ENCODE measurements at places on chromosomes 13 and 19.

- DNase-seq = peak; percentile 18
Measured at GRCh38 chr19:10510301-10510802, 6.9 kb downstream of the S1PR5 start.

- no peak for DNase-seq
Measured at GRCh38 chr13:60164234-60164889, 634 bp upstream of the DIAPH3 start.

DNA sequence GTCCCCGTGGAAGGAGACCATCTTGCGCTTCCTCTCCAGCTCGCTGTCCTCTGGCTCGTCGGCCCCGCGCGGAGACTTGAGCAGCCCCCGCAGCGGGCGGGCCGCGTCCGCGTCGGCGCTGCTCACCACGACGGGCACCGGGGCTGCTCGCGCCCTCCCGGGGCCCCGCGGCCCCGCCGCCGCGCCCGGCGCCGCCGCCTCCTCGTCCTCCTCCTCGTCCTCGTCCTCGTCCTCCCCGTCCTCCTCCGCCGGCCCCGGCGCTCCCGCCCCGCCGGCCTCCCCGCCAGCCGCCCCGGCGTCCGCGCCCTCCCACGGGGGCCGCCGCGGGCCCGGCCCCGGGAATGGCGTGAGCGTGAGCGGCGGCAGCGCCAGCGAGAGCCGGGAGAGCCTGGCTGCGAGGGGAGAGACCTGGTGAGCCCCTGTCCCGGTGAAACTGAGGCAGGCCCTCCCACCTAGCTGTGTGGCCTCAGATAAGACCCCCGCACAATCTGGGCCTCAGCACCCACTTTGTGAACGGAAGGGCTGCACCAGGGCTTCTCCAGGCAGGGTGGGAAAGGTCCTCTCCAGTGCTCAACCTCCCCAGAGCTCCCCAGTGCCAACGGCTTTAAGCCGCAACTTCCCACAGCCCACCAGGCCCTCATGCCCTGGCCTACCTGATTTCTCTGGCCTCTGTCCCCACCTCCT lies 17.8 kb downstream of the LMTK3 start:
- DNase-seq = no peak

DNA sequence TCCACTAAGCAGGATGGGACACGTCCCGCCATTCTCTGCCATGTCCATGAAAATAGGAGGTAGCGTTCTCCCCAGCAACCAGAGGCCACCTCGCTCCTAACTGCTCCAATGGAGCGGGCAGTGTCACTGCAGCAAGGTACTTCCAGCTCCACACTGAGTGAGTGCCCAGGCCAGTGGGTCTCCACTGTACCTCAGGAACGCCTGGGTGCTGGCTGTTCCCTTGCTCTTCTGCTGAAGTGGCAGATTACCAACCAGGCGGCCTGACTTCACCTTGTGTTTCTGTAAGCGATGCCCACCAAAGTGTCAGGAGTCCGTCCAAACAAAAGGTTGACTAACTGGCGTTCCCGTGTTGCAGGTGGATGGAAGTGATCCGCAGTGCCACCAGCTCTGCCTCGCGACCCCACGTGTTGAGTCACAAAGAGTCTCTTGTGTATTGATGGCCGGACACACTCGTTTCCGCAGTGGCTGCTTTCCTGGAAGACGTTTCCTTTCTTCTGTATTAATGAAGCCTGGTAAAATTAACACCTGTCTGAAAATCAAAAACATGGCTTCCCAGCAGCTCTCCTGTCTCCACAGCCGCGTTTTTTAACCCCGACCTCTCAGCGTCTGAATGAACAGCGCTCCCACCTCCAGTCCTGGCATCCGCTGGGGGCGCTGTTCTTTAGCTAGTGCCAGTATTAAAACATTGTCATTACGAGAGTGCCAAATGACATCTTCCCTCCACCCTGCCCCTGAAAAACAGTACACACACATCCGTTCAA lies 128.8 kb downstream of the STK24 start:
- DNase-seq = no peak

DNA sequence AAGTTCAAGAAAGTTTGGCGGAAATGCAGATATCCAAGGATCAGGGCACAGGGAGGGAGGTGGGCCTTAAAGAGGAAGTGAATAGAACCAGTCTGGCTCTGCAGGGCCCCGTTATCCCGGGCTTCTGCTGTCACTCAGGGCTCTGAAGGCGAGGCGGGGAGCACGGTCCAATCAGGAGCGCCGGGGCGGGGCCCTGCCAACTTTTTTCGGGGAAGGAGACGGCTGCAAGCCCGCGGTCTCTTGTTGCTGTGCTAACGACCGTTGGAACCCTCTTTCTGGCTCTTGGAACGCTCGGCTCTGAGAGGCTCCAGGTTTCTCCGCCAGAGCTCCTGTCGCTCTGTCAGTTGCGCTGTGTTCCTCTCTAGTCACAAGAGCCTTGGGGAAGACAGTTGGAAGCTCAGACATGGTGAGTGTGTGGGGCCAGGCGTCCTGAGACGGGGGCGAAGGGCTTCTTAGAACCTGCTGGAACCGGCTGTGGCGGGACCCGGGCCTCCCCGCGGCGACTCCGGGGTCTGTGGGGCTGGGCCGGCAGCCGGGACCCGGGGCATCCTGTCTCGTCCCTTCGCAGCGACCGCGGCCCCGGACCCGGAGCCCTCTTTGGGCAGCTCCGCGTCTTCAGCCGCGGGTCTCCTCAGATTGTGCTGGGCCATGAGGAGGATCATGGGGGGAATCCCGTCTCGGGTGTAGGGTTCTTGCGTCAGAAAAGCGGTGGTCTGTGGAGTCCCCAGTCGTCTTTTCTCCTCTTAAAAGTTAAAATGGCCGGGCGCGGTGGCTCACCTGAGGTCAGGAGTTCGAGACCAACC lies 27.7 kb downstream of the ZNF844 start:
- DNase-seq = peak; percentile 79

GRCh38 chr19:2140138-2140569 lies 11.2 kb downstream of the AP3D1 start:
- no peak for DNase-seq

DNA sequence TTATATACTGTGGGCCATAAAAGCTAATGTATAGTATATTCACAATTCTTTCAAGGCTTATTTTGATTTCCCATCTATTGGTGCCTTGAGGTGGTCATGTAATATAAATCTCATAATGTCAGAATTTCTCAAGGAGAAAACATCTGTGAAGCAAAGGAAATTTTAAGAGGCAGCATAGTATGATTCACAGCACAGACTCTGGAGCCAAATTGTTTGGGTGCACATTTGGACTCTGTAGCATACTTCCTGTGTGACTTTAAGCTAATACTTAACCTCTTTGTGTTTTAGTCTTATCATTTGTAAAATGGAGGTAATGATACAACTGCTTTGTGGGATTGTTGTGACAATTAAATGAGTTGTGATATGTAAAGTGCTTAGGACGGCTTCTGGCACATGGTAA lies 67.6 kb downstream of the PIBF1 start:
- DNase-seq = no peak

- DNase-seq = peak; percentile 36
Measured at GRCh38 chr13:59801107-59801880, 362.4 kb downstream of the DIAPH3 start.

GRCh38 chr13:74554569-74555275 lies 420.5 kb upstream of the KLF12 start:
- DNase-seq = no peak

All from NCI-H146 (cell line).